ENCODE measurements at places on chromosomes 16 and 17.

- no peak for DNase-seq
Measured at GRCh38 chr16:83409347-83409746, 398.4 kb upstream of the HSBP1 start.

DNA sequence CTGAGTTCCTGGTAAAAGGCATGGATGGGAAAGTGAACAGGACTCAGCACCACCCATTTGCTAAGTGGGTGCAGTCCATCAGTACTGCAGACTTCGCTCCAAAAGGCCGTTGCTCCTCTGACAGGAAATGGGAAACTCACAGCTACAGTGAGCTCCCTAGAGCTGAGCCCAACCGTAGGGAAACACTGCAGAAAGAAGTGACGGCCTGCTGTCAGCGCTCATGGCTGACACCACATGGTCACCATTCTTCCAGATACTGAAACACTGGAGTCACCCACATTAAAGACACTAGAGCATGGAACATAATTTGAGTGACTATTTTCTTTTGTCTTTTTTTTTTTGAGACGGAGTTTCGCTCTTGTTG, 31.9 kb downstream of the UBE2O start:
- DNase-seq = no peak

- no peak for DNase-seq
Measured at GRCh38 chr17:31216031-31216751, 80.8 kb downstream of the OMG start.

DNA sequence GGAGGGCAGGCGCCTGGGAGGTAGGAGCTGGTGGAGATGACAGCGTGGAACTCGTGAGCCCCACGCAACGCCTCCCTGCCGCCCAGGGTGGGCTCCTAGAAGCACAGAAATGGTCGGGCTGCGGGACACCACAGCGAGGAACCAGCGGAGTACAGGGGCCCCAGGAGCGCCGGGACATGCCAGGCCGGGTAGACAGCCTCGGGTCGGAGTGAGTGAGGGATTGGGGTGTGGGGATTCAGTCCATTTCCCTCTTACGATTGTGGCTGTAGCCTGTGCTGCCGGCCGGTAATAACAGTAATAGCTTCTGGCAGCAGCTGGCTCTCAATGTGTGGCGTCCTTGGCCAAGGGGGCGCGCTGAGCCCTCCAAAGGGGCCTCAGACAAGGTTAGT, 12.2 kb upstream of the CES3 start:
- DNase-seq = no peak

GRCh38 chr17:30376621-30377452, 1.9 kb upstream of the CPD start:
- DNase-seq = no peak

DNA sequence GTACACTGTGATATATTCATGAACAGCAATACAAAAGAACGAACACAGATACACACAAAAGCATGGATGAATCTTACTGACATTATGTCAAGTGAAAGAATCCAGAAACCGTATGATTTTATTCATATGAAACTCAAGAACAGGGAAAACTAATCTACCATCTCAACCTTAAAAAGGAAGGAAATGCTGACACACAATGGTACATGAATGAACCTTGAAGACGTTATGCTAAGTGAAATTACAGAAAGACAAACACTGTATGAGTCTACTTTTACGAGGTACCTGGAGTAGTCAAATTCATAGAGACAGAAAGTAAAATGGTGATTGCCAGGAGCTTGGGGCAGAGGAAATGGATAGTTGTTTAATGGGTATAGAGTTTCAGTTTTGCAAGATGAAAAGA, 8.7 kb upstream of the PRKCB start:
- DNase-seq = no peak

DNA sequence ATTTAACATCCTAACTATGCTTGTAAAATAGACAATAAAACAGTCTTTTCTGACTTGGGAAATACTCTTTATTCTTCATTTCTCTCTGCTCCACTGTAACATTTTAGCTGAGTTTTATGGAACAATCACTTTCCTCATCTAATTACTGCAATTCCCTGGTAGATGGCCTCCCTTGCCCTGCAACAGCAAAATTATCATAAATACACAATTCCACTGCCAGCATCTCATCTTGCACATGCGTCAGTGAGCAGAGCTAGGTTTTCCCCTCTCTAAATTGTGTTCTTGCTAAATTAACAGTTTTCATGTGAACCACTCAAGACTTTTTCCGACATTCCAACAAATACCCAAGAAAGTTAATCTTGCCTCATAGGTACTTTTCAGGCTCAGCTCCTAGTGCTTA, 920.9 kb upstream of the GOT2 start:
- DNase-seq = no peak

DNA sequence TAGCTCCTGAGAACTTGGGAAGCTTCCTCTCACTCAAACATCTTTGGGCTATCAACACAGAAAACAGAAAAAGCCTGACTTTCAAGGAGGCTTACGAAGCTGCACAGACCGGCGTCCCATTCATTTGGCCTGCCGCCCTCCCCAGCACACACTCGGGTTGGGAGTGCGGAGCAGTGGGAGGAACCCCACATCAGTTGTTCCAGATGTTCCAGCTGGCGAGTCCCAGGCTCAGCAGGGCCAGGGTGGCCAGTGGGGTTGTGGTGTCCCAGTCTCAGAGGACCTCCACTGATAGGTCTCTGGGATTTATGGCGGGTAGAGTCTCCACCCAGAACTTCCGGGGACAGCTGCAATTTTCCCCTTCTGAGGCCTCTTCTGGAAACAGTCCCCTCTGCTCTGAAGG, 43.1 kb upstream of the DLX4 start:
- no peak for DNase-seq

GRCh38 chr17:42062681-42063080, 12.3 kb upstream of the C17orf113 start:
- DNase-seq = no peak

GRCh38 chr16:56193951-56194726, 2.9 kb downstream of the GNAO1 start:
- DNase-seq = peak; percentile 22

DNA sequence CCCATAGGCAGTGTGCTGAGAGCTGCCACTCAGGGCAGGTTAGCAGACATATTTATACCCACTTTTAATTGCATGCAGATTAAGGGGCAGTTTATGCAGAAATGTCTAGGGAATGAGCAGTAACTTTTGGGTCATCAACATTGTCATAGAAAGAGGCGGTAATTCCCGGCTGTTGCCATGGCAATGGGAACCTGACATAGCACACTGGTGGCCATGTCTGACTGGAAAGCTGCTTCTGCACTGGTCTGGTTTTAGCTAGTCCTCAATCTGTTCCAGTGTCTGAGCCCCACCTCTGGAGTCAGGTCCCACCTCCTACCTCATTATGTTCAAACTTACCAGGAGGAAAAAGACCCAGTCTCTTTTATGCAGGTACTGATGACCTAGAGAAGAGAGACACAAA, 31.5 kb upstream of the TNRC6C start:
- DNase-seq = no peak

DNA sequence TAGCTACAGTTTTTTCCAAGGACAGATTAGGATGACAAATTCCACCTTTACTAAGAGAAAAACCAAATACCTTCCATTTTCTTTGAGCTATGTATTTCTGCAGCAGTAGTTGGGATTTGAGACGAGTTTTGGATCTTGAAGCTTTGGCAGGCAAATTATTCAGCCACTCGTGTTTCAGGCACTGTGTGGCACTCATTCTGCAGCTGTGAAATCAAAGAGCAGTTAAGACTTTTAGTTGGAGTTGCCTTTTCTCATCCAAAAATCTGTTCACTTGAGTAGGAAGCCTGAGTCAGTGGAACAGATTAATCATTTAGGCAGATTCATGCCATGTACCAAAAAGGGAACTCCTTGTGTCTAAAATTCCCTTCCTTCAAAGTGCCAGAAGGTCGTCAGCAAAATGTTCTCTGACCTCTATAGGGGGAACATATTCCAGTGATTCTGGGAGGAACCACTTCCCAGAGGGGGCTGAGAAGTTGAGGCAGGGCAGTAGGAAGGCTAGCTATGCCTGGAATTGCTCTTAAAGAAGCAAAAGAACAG, 20.1 kb downstream of the ORC6 start:
- no peak for DNase-seq

DNA sequence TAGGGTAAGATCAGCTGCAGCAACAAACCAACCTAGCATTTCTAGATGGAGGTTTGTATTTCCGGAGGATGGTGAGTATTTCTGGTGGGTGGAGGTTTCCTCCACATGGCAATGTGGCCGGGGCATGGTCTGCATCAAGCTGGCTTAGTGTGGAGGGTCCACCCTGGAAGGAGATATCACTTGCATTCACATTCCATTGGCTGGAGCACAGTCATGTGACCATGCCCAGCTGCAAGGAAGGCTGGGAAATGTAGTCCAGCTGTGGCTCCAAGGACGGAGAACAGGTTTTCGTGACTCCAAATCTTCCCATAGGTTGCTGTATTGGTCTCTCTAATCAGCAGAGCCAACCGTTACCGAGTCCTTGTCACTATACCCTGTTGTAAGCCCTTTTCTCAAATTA, 68.7 kb downstream of the RAI1 start:
- DNase-seq = no peak

DNA sequence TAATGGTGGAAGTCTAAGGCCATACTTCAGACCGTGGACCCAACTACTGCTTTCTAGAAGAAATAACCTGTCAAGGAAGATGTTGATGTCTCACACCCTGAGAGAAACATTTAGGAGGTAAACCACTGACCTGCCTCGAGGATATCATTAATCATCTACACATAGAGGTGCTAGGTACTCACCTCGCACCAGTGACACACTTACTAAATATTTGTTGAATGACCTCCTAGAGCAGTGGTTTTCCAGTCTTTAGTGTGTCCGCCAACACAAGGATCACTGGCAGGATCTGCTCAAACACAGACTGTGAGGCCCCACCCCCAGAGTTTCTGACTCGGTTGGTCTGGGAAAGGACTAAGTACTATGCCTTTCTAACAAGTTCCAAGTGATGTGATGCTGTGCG, 197.4 kb upstream of the CACNG5 start:
- DNase-seq = no peak

GRCh38 chr17:17725752-17726457, 44.6 kb downstream of the RAI1 start:
- no peak for DNase-seq

DNA sequence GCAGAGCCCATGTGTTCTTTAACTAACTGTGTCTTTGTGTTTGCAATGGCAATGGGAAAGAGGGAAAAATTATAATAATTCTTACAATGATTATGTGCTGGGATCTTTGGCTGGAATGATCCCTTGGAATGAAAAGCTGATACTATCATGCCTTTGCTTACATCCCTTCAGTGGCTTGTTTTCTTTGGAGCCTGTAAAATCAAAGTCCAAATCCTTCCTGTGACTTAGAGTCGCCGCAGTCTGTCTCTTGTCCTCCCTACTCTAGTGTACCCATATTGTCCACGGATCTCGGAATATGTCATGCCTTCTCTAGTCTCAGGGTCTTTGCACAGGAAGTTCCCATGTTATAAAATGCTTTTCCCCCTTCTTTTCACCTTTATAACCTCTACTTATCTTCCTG, 111.7 kb upstream of the MAF start:
- DNase-seq = no peak

- no peak for DNase-seq
Measured at GRCh38 chr16:85029981-85030401, 2.4 kb downstream of the KIAA0513 start.

- no peak for DNase-seq
Measured at GRCh38 chr16:68332411-68333121, 21.7 kb downstream of the PRMT7 start.

GRCh38 chr16:89103781-89104180, 10.1 kb downstream of the ACSF3 start:
- no peak for DNase-seq

GRCh38 chr16:29668267-29668666, 5.2 kb downstream of the SPN start:
- DNase-seq = no peak

GRCh38 chr16:88286301-88286923, 96.3 kb upstream of the ZNF469 start:
- no peak for DNase-seq

DNA sequence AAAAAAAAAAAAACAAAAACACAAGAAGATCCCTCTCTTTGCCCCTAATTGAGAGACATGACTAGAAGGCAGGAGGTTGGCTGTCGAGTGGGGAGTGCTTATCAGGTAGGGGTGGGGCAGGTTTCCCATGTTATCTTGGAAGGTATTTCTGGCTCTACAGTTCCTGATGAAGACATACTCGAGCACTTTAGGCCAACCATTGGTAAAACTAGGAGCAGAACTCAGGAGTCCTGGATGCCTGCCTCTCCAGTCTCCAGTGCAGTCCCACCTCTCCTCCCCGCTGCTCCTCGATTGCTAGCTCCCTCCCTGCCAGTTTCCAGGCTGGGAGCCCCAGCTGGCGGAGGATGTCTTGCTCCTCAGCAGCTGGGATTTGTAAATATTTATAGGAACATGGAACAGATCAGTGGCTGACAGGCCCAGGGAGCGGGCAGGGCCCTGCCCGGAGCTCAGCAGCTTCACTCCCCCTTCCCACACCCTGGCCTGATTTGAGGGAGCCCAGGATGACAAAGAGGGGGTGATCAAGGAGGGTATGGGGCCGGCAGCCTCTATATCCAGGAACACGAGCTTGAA, 11.4 kb upstream of the C1QL1 start:
- no peak for DNase-seq

DNA sequence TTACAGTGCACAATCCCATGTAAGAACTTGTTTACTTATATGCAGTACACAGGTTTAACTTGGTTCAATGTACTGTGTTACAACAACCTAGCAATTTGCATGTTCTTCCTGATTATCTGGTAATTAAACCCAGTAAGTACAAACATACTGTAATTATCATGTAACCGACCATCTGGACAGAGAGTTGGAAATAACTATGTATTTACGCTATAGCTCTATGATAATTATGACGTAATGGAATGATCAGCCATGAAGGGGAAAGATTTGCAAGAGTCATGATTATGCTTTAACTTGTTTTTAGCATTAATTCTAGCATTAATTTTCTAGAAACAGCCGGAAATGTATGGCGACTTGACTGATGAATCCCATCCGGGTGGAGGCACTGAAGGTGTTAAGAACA, 74.8 kb upstream of the SALL1 start:
- no peak for DNase-seq

DNA sequence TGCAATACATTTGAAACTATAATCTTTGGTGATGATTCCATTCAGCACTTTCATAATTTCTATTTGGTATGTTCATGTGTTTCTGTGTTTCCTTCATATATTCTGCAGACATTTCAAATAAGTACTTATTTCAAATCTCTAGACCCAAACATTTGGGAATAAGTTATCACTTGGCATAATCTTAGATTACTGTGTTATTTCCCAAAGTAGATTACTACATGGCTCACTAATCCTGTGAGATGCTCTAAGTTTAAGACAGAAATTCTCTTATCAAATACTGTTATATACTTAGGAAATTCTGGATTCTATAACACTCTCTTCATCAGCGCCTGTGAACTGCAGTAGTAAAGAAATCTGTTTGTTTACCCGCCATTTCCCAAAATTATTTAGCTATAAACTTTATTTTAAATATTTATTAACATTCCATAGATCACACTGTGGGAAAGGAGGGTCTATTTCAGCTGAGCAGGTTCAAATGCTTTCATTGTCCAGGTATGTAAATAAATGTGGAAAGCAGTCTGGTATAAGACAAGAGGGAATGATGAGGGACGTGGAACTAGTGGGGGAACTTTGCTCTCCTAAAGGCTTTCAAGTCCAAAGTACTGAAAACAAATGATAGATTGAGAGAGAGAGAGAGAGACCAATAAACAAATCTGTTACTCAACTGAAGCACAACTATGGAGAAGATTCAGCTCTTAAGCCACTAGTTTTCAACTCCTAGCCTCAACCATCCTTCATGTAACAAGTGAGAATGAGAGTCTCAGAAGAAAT, 61.8 kb upstream of the TOM1L1 start:
- DNase-seq = no peak

- no peak for DNase-seq
Measured at GRCh38 chr17:74740641-74741387, 3.8 kb downstream of the RAB37 start.

Measured in activated naive CD4-positive, alpha-beta T cell (primary cell).